Retinal pigment epithelial cell (primary cell): ENCODE measurements at places on chromosomes 11 and 22.

- no peak for DNase-seq
Measured at GRCh38 chr22:19742160-19743066, 18.2 kb upstream of the TBX1 start.

- DNase-seq, result no peak
Measured at GRCh38 chr11:131043251-131043650, 127.0 kb upstream of the SNX19 start.

GRCh38 chr11:102580185-102580951 is 44.8 kb downstream of the MMP20 start:
- no peak for DNase-seq

GRCh38 chr11:67652965-67653845 is 2.7 kb upstream of the ACY3 start:
- no peak for DNase-seq

GRCh38 chr11:93519179-93519578 is 24.0 kb downstream of the SMCO4 start:
- DNase-seq, result no peak

- DNase-seq, result no peak
Measured at GRCh38 chr11:57499983-57500461, 15.5 kb downstream of the SLC43A1 start.

- DNase-seq, result no peak
Measured at GRCh38 chr22:46660604-46661201, 40.5 kb downstream of the GRAMD4 start.

- DNase-seq, result no peak
Measured at GRCh38 chr11:133271206-133271605, 261.1 kb downstream of the OPCML start.

DNA sequence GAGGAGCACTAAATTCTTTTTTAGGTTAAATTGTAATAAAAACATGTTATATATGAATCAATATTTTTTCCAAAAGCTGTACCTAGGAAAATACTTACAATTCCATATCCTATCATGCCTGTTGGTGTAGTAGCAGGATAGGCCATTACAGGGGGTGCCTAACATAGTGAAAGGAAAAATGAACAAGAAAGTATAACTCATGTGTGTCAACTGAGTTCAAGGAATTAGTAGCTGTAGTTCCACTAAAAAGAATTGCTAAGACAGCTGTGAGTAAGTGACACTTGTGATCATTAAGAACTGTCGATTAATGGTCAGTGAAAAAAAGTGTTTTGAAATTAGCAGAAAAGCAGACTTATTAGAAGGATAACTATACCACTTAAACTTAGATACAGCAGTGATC is 92.4 kb downstream of the PICALM start:
- DNase-seq, result no peak

DNA sequence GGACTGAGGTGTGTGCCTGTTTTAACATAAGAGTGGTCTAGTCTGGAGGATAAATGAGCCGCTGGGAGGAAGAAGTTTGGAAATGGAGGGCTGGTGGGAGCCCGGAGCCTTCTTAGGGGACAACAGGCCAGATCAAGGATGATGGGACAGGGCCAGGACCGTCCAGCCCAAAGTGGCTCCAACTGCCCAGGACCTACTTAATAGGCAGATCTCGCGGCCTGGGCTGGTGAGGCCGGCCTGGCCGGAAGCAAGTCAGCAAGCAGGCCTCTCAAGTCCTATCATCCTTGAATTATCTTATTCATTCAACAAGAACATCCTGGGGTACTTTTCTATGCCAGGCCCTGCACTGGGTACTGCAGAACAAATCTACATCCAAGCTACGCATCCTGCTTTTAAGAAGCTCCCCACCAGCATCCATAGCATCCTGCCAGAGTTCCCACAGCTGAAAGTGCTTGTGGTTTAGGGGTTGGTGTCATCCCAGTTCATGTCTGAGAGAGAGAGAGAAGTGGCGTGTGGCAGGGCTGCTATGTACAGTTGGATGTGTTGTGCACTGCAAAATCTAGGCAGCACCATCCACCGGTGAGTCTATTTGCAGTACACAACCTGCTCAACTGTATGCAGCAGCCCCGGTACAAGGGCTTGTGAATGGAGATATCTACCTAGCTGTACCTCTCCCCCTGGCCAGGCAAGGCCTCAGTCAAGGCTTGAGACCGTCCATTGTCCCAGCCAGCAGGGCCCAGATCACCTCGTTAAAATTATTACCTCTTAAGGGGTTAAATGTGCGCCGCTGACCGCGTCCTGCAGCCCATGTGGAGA is 82.1 kb downstream of the FBLN1 start:
- DNase-seq, result no peak

- DNase-seq, result no peak
Measured at GRCh38 chr11:74702383-74703007, 28.7 kb downstream of the CHRDL2 start.

DNA sequence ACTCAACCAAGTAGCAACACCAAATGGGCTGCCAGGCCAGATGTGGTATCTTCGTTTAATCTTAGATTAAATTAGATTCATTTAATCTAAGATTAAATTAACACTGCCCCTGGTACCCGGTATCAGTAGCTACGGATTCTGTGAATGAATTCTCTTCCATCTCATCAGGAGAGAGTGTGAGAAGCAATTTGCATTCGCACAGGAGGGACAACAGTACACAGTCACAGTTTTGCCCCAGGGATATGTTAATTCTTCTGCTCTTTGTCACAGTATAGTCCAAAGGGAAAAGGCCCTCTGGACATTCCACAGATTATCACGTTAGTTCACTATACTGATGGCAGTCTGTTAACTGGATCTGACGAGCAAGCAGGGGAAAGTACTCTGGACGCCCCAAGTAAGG is 22.9 kb downstream of the ASCL2 start:
- no peak for DNase-seq

GRCh38 chr11:46889689-46890475 is 28.5 kb downstream of the LRP4 start:
- DNase-seq, result peak; percentile 7

- no peak for DNase-seq
Measured at GRCh38 chr22:44229809-44230208, 49.1 kb downstream of the PARVG start.

DNA sequence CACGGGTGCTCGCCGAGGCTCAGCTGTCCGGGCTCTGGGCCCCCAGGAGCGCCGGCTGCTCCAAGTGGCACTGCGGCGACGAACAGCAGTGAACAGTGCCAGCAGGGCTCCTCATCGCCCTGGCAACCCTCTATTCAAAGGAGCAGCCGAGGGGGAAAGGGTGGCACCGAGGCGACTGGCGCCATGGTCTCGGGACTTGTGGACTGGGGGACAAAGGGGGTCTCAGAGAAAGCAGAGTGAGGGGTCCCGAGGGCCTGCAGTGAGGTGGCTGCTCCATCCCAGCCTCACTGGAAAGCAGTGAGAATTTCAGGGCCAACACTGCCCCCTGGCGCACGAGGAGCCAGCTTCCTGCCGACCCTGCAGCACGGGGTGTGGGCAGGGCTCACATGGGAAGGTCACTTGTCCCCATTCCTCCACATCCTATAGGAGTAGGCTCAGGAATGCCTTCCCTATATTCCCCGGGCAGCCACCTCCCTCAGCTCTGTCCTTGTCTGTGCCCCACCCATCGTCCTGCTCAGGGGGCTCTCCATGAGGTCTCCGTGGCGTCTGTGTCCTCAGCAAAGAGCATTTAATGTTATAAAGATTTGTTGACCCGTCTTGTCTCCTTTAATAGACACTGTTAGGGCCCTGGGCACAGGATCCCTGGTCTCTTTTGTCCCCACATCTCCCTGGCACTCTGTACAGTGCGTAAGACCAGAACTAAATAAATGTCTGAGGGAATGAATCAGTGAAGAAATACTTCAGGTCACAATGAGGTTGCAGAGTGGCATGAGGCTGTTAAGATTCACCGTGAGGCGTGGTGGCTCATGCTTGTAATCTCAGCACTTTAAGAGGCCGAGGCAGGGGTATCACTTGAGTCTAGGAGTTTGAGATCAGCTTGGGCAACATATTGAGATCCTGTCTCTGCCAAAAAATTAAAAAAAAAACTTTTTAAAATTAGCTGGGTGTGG is 26.4 kb downstream of the LRFN4 start:
- no peak for DNase-seq

DNA sequence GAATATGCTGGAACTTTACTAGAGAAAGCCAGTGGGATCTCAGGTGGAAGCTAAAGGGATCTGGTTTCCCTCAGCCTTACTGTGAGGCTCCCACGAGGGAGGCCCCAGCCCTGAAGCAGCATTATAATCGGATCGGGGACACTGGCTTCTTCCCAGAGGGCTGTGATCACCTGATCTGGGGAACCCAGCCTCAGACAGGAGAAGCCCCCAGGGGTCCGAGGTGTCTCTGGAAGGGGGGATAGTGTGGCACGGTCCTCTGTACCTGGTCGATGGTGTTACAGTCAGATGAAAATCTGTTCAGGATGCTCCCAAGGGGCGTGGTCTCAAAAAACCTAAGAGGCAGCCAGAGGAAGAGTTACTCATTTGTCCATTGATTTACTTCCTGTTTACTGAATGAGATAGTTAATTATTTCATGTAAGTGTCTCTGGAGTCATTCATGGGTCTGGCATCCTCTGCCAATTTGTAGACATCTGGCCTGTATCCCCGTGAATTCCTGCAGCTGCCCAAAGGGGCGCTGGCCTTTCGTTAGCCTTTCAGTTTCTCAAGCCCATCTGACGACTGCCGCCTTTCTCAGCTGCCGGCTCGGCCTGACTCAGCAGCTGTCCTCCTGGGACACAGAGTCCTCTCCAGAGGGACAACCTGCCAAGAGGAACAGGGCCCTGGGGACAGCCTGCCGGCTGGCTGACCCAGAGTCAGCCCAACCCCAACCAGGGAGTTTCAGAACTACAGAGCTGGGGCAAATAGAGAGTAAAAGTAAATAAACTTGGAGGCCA is 17.0 kb upstream of the KCNJ11 start:
- no peak for DNase-seq

DNA sequence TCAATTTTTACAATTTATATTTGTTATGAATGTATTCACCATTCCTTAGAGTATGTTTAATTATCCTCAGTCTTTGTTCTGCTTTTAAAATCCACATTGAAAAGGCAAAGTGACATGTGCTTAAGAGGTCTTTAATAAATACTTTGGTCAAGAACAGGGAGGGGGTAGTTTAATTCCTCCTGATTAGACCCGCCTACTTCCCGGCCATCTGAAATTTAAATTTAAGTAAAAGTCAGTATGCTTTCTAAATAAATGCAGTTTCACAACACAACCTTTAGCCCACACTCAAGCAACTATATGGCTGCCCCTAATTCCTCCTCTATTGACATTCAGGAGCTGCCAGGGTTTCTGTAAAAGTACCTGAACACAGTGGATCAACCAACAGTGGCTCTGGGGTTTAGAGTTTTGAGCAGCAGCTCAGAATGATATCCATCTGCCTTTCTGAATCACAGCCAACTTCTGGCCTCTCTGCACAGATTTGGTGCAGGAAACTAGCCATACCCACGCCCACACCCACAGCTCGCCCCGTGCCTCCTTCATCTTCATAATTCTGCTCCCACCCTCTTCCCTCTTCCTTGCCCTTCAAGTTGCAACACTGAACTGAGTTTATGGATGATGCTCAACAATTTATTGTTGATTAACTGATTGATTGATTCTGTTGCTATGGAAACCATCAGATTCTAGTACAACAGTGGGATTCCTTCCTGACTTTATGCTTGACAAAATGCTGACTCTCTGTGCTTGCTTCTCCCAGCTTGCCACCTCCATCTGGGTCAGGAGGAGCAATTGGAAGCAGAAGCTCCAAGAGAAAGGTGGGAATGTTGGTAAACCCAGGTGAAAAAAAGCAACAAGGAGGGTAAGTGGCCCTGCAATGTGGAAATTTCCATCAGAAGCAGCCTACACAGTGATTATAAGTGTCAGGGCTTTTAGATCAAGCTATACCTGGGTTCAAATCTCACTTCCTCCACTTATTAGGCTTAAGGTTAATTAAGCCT is 70.8 kb downstream of the PANX1 start:
- DNase-seq, result no peak

- no peak for DNase-seq
Measured at GRCh38 chr11:74504100-74504691, 10.7 kb upstream of the LIPT2 start.

DNA sequence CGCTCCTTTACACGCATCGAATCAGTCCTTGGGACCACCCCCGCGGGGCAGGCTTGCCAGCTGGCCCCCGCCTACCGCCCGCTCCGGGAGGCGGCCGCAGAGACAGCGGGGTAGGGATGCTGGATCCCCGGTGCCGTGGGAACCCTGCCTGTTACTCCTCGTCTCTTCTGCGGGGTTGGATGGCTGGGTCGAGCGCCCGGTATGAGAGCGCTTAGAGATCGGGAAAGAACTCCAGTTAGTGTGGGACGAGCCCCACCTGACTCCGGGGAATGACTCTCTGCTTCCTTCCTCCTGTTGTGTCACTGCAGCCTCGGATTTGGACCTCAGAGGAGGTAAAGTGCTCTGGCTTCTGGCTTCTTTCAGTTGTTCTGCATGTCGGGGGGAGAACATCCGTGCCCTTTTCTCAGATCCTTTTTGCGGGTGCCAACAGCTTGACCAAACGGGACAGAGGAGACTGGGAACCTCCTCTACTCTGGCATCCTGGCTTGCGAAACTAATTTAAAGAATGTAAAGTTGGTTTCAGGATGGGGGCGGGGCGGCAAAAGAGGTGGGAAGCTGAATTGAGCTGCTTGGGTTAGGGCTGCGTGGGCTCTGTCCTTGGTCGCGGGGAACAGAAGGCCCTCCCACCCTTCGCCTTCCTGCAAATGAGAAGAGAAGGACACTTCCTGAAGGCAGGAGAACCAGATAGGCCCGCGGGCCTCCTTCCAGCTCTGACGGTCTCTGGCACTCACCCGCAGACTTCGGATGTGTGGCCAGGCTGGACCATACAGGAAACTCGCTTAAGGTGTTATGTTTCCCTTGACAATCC is 938 bp downstream of the LAYN start:
- no peak for DNase-seq

GRCh38 chr11:34339149-34340064 is 18.4 kb downstream of the ABTB2 start:
- no peak for DNase-seq

DNA sequence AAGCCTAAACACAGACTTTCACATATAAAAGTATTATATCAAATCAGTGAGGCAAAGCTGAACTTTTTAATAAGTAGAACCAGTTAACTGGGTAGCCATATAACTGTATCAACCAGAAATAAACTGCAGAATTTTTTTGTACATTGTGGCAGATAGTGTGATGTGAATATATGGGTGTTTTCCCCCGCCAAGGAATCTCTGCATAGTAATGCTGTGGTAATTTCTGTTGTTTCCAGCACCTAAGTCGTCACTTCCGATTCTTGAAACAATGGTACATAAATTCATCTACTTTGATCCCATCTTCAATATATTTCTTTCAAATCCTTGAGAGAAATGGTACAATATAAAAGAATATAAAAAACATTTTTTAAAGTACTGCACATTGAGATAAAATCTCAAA is 39.6 kb downstream of the NARS2 start:
- no peak for DNase-seq

GRCh38 chr22:27512283-27512761 is 289.2 kb downstream of the MN1 start:
- DNase-seq, result no peak

DNA sequence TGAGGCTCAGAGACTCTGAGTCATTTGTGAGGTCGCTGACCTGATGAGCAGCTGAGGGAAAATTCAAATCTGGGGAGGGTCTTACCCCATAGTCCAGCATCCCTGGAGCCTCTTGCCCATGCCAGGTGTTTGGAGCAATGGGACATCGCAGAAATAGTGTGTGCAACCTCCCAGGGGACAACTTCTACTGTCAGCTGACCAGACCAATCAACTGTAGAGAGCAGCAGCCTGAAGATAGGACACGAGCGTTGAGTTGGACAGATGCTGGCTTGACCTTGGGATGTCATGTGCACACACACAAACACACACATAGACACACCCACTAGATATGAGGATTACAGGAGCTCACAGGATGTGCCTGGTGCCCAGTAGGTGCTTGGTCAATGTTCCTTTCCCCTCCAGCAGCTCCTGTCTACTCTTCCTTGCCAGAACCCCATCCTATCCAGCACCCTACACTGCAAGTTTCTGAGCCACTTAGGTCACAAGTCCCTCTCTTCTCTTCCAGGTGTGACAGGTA is 59.1 kb upstream of the MPEG1 start:
- DNase-seq, result no peak
